ENCODE measurements at places on chromosomes 4 and X. TPM values are rescaled to one million over a fixed set of nuclear protein-coding genes. Genes with fewer than 3 reads are reported as not detected.

DNA sequence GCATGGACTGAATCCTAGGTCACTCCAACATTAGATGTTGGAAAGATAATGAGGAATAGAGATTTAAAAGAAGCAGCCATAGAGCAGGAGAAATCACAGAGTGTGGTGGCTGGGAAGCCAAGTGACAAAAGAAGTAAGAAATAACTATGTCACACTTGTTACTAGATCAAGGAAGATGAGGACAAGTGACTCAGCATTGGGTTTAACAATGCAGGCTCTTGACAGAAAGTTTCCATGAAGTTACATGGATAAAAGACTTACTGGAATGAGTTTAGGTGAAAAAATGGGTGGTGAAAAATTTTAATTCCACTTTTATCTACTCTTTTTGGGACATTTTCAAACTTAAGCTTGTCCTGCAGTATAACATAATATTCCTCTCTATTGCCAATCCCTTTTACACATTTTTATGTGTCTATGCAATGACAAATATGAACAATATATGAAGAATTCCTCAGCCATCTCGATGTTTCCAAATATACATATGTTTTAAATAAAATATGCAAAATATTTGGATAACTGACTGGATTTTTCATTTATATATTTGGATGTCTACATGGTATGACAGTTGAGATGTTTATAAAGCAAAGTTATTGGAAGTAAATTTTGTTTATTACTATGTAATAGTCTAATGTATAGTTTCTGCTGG is 462.6 kb downstream of the IL15 start:
- no peak for DNase-seq

GRCh38 chrX:15816886-15817285 is 26.6 kb downstream of the ZRSR2 start:
- peak; percentile 11 for DNase-seq

Gene TMEM156
- not detected for total RNA-seq

Gene CLIC2
- total RNA-seq: 0.56 TPM

Gene SMARCA1
- 51.8 TPM for total RNA-seq

Gene RAB33A
- total RNA-seq: 4.9 TPM

DNA sequence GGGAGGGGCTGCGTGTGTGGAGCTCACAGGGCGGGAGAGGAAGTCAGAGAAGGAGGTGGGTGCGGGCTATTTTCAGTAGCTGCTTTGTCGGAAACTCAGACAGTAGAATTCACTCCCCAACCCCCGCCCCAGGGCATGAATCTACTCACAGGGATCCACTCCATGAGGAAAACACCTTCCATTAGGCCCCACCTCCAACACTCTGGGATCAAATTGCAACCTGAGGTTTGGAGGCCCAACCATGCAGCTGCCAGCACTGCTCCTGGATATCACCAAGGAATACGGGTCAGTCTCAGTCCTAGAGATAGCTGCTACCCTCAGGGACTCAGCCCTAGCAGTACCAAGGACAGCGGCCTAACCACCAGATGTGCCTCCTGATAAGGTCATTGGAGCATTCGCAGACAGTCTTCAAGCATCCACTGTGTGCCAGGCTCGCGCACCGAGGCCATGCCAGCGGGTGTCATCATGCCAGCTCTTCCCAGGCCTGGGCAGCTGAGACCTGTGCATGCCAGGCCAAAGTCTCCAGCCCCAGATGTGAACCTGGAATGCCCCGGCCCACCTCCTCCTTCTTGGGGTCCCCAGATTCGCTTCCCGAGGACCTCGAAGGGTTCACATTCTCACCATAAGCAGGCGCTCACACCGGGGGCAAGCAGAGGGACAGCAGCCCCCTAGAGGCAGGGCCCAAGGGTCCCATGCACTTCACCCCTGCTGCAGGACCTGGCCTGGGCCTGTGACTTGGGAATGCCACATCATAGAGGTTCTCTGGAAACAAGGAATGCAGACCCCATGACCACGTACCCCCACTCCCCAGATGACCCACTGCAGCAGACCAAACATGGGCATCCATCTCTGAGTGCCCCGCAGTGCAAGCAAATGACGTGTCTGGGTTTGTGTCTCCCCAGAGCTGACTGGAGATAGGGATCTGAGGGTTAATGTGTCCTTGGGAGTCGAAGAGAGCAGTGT is 102.3 kb downstream of the ADRA2C start:
- DNase-seq: peak; percentile 81

Gene SEC24B
- total RNA-seq: 32.8 TPM

DNA sequence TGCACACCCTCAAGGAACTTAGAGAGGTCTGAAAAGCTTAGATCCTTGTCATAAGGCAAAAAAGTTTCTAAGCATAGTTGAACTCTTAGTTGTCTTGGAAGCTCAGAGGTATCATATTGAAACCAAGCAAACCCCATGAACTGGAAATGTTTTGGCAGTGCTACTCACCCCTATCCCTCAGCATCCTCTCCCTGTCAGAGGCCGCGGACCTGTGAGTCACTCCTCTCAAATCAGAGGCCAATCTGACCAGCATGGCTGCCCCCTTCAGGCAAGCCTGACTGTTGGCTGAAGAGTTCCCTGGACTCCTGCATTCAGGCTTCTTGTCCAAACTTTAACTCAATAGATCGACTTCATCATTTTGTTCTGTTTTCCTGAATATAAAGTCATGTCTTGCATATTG is 69.4 kb downstream of the KCNIP4 start:
- peak; percentile 66 for DNase-seq

Gene UGT2B7
- total RNA-seq: not detected

DNA sequence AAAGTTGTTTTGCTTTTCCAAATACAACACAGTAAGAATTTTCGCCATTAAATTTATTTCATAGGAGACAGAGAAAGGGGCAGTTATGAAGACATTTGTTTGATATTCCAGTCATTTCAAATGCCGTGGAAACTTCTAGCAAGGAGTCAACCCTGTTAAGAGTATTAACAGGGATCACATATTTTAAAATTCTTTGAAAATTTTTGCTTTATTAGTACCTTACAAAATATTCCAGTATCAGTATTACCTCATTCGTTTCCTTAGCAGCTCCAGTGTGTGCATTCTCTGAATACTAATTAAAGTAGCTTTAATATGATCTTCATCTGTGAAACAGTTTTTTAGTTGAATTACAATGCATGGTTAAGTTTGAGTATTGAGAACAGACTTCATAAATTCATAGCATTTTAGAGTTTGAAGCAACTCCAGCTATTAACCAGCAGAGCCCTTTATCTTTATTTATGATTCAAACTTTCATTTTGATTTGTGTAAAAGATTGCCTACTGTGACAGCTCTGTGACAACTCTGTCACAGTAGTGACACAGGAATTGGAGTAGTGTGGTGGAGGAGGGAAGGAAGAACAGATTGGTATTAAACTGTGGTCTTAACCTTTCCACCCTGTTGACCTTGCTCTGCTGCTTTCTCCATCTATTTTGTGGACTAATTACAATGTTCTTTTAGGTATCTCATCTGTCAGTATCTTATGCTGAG is 86.3 kb downstream of the PDLIM5 start:
- no peak for DNase-seq

Gene IL1RAPL1
- 0.23 TPM for total RNA-seq

DNA sequence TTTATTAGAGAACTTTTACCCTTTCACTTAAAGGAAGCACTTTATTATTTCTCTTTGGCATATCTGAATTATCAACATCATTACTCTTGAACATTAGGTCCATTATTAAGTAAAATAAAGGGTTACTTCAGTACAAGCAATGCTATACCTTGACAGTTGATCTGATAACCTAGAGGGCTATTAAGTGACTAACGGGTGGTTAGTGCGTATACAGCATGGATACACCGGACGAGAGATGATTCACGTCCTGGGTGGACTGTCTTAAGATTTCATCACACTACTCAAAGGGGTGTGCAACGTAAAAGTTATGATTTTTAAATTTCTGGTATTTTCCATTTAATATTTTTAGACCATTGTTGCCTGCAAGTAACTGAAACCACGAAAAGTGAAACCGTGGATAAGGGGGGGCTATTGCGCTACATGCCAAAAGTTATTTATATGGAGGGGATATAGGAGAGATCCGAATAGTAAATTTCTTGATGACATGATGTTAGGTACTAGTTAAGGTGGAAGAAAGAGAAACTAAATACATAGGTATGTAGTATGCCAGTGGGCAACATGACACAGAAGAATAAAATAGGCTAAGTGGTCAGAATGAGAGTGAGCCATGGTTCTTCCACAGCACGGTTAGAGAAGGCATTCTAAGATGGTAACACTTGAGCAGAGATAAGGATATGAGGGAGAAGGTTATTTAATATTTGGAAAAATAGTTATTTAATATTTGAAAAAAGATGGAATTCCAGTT is 230.8 kb upstream of the ANKRD50 start:
- DNase-seq: no peak

GRCh38 chrX:19589105-19589504 is 73.8 kb upstream of the MAP3K15 start:
- DNase-seq: no peak

Gene ADAM29
- total RNA-seq: not detected

- peak; percentile 28 for DNase-seq
These were observed 29.5 kb downstream of the EGFL6 start for GRCh38 chrX:13598877-13599276.

DNA sequence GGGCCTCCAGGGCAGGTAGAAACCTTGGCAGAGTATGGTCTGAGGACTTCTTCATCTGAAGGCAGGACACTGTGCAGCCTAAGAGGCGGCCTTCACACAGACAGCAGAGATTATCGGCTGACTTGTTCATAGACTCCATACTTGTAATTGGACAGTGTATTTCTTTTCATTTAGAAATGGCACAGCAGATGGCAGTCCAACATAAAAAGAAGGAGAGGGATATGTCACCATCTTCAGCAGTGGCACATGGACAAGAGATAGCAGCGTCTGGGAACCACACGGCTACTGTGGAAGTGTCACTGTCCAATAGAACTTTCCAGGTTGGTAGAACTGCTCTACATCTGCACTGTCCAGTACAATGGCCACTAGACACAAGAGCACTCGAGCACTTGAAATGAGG is 21.7 kb upstream of the GEMIN8 start:
- no peak for DNase-seq

GRCh38 chr4:118850488-118851173 is 14.7 kb upstream of the SEC24D start:
- peak; percentile 91 for DNase-seq

- no peak for DNase-seq
These were observed 19.9 kb downstream of the TSC22D3 start for GRCh38 chrX:107755721-107756120.

Gene MAGEA1
- not detected for total RNA-seq

- no peak for DNase-seq
These were observed 36.8 kb upstream of the TNIP3 start for GRCh38 chr4:121200795-121201472.

DNA sequence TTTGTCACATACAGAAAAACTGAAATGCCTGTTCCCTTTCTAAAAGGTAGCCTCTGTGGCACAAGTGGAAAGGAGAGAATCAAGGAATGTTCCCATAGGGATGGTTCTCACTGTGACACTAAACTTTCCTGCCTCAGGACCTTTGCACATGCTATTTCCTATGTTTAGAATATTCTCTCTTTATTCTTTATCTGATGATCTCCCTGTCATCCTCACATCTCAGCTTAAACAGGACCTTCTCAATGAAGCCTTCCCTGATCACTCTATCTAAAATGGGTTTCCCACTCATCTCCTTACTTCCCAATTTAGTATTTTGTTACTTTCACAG is 32.3 kb downstream of the HOPX start:
- no peak for DNase-seq

Gene NSUN7
- 31.3 TPM for total RNA-seq

DNA sequence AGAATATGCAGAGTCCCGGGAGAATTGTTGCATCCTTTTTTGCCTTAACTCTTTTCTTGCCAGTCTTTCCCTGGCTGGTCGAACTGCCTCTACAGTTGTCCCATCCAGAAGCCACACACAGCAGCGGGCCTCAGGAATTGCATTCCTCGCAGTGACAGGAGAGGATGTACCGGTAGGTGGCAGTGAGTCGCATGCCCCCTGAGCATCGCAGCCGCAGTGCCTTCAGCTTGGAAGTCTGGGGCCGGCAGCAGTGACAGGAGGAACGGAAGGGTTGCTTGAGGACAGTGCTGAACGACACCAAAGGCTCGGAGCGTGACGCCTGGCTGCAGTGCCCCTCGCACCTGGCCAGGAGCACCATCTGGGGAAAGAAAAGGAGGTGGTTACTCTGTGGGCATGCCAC is 23.5 kb downstream of the NDP start:
- peak; percentile 74 for DNase-seq

Gene SPANXC
- not detected for total RNA-seq

Gene GAGE12H
- not detected for total RNA-seq

DNA sequence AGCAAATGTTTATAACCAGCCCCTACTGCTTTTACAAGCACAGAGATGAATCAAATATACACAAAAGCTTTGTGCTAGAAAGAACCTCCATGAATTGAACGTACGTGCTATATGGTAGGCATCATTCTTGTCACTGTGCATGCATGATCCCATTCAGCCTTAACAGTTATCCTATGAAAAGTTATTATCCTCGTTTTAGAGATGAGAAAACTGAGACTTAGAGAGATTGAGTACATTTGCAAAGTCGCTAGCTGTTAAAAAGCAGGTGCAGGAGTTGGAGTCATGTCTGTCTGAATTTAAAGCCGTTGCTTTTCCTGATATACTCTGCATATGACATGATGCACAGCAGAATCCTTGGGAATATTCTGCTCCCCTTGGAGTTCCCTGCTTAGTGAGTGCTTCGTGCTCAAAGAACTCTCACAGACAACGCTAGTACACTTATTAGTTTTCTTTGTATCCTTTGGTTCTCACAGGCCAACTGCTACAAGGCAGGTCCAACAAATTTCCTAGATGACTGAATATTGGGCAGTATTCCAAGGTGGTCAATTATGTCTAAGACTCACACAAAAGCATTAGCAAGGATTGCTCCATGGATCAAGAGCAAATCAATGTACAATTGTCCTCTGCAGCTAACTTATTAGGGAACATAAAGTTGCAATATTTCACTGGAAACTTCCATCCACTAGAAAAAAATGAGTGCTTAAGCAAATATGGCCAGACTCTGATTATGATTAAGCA is 42.8 kb upstream of the TRIM2 start:
- DNase-seq: no peak

Gene IL13RA1
- 6.6 TPM for total RNA-seq

- no peak for DNase-seq
These were observed 37.3 kb upstream of the TRIM2 start for GRCh38 chr4:153166716-153167501.

Gene MAGEA9
- not detected for total RNA-seq

DNA sequence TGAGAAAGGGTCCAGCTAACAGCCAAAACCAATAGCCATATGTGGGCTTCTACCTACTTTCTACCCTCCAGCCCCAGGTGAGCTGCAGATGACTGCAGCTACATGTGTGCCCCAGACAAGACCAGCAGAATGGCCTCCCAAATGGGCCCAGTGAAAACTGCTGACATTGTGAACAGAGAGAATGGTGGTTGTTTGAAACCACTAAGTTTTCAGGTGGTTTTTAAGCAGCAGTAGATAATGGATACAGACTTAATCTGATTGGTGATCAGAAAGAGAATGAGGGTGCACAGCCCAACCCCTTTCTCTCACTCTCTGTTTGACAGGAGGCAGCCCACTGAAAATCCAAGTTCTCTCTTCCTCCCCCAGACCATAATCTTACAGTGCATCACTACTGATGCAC is 42.5 kb upstream of the BBS12 start:
- no peak for DNase-seq

All from GM23338 (cell line).